ENCODE measurements at places on chromosomes 4 and X.

DNA sequence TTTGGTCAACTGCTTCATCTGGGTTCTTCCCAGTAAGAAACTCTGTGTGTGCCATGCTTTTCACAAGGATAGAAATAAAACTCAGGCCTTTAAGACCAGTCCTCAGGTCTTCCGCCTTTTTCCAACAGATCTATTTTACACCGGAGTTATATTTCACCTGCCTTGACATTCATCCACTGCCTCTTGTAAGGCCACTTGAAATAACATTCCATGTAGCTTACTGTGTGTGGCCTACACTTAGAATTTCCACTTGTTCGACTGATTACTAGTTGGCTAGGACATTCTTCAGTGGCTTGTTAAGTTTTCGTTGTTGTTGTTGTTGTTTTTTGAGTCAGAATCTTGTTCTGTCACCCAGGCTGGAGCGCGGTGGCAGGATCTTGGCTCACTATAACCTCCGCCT is 92.8 kb upstream of the UNC5C start:
- DNase-seq: no peak

DNA sequence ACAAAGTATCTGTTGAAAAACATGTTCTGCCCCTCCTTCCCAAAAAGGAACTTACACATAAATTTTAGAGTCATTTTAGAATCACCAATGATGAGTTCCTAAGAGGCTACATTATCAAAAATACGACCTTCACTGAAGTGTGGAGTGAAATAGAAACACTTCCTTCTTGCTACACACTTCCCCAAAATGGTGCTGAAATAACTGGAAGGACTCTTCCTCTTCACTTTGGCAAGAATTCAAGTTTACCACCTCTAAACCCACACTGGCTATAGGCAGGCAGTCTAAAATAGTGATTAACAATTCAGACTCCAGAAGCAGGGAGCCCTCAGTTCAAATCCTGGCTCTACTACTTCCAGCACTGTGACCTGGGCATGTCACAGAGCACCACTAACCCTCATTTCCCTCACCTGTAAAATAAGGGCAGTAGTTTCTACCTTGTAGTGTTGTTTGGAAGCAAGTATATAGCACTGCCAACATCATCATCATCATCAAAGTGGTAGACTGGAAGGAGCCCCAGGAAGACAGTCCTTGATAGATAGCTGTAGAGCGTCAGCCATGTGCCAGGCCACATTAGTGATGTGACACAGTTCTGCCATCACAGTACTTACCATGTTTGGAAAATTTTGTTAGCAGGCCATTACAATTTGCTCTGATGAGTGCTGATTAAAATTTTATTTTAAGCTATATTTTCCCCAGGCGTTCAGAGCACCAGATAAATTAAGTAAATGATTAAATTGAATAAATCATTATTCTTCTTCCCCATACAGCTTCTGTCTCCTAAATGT is 103.3 kb downstream of the PARM1 start:
- no peak for DNase-seq

DNA sequence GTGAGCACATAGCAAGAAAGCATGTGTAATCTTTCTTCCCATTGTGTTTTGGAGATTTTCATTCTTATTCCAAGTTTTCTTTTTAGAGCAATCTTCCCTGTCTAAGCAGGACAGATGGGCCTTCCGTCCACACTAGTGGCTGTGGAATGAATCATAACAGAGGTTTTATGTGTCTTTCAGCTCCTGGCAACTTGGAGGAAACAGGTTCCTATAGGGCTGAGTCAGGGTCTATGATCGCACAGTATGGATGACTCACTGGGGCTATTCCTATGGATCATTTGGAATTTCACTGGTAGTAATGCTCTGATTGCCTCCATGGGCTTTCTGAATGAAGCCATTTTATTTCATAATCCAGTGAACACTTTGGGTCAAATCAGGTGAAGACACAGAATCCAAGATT is 51.8 kb upstream of the CBLL2 start:
- no peak for DNase-seq

- DNase-seq: no peak
Observed at GRCh38 chrX:96655947-96656623, 28.6 kb upstream of the DIAPH2 start.

GRCh38 chr4:15738877-15739276 is 36.0 kb downstream of the BST1 start:
- DNase-seq: no peak

GRCh38 chr4:109278594-109279031 is 23.8 kb downstream of the COL25A1 start:
- DNase-seq: no peak

- no peak for DNase-seq
Observed at GRCh38 chrX:313546-313945, 5.0 kb downstream of the GTPBP6 start.

Data from femur (tissue), 1 donor.